Epithelial cell of esophagus (primary cell): ENCODE measurements at places on chromosomes 12 and 14.

GRCh38 chr12:97594236-97595088 is 131.9 kb downstream of the RMST start:
- DNase-seq, result no peak

DNA sequence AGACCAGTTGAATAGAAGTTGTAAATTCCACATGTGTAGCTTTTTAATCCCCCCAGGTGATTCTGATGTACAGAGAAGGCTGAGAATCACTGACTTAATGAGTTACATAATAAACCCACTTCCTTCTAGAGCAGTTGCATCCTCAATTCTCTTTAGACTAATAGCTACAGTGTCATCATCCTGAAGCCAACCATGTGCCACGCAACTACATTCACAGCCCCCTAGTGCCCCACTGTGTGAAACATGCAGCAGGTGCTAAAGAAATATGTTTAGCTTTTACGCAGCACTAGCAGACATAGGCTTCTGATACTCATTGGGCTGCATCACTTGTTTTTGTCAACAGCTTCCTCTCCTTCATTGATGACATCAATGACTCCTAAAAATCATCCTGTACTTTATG is 1168.3 kb downstream of the BCL11B start:
- DNase-seq, result no peak

- DNase-seq, result peak; percentile 29
These were observed 9.7 kb upstream of the RIC8B start for GRCh38 chr12:106764738-106765137.

- DNase-seq, result peak; percentile 52
These were observed 117.1 kb downstream of the PRKCH start for GRCh38 chr14:61438497-61438859.

GRCh38 chr14:69956970-69957369 is 77.8 kb downstream of the SMOC1 start:
- DNase-seq, result no peak

- no peak for DNase-seq
These were observed 1.3 kb downstream of the SLC38A1 start for GRCh38 chr12:46267575-46267824.

GRCh38 chr14:103869406-103870143 is 22.2 kb upstream of the PPP1R13B start:
- no peak for DNase-seq

- no peak for DNase-seq
These were observed 55.1 kb downstream of the CALM1 start for GRCh38 chr14:90451961-90452360.

DNA sequence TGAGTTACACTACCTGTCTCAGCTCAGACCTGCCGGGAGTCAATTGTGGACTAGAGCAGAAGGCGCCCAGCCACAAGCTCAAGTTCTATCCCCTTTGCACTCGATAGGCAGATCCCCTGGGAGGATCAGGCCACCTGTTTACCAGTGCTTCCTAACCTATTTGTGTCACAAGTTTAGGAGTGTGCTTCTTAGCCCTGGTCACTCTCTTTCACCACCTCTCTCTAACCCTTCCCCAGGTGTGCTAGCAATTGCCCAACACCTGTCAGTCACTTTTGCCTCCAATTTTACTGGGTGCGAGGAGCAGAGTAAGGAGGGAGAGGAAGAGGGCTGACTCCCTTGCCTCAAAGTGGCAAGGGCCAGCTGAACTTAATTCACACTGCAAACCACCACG is 745 bp upstream of the NAA30 start:
- no peak for DNase-seq

- no peak for DNase-seq
These were observed 181.9 kb downstream of the PAH start for GRCh38 chr12:102735104-102735503.

DNA sequence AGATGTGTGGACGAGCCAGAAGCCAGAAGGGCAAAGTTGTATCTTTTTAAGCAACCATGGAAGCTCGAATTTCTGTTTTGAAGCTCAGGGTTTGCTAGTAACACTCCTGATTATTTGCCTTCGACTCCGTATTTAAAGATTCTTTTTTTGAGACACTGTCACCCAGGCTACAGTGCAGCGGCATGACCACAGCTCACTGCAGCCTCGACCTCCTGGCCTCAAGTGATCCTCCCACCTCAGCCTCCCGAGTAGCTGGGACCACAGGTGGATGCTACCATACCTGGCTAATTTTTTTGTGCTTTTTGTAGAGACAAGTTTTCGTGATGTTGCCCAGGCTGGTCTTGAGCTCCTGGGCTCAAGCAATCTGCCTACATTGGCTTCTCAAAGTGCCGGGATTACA is 18.7 kb upstream of the OASL start:
- DNase-seq, result no peak

GRCh38 chr12:59389968-59390576 is 205.8 kb upstream of the SLC16A7 start:
- no peak for DNase-seq

- no peak for DNase-seq
These were observed 52.8 kb downstream of the PRMT8 start for GRCh38 chr12:3543826-3544225.

- no peak for DNase-seq
These were observed 45.4 kb downstream of the BCAT1 start for GRCh38 chr12:24903329-24904088.

DNA sequence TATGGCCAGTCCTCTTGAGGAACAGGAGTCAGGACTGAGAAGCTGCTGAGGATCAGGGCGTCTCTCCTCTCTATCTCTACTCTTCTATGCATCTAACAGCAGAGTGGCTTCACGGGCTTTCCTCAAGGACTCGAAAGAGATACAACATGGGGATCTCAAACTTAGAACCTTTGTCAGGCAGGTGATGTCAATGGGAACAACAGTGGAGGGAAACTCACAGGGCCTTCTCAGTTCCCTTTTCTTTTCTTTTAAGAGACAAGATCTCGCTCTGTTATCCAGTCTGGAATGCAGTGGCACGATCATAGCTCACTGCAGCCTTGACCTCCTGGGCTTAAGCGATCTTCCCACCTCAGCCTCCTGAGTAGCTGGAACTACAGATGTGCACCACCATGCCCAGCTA is 127.6 kb downstream of the PTPN11 start:
- DNase-seq, result no peak

- no peak for DNase-seq
These were observed 307.3 kb upstream of the PRKD1 start for GRCh38 chr14:30234966-30235365.

DNA sequence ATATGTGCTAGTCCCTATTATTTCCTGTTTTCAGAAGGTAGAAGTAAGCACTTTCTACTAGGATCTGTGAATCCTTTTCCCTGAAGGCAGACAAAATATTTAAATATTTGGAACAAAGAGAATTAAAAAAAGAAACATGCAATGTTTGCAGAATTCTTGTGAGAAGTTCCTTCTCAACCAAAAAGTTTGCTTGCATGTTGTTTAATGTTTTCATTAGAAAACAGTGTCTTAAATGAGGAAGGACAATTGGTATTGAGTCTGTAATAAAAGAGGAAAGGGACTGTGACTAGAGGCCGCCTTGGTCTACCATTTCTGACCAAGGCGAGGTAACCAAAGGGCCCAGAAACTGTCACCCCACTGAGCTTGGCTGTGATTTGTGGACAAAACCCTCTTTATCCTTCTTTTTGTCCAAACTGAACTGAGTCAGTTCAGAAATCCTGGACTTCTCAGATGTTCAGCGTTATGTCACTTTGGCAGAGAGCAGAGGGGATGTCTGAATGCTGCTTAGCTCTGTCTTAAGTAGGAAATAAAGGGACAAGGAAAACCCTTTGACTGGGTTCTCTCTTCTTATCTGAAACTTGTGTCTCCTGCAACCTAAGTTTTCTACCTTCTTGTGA is 129.8 kb upstream of the CPM start:
- no peak for DNase-seq

- DNase-seq, result peak; percentile 56
These were observed 54.5 kb downstream of the C12orf75 start for GRCh38 chr12:105384916-105385535.

- DNase-seq, result peak; percentile 49
These were observed 72.6 kb downstream of the PPM1H start for GRCh38 chr12:62862259-62862881.

DNA sequence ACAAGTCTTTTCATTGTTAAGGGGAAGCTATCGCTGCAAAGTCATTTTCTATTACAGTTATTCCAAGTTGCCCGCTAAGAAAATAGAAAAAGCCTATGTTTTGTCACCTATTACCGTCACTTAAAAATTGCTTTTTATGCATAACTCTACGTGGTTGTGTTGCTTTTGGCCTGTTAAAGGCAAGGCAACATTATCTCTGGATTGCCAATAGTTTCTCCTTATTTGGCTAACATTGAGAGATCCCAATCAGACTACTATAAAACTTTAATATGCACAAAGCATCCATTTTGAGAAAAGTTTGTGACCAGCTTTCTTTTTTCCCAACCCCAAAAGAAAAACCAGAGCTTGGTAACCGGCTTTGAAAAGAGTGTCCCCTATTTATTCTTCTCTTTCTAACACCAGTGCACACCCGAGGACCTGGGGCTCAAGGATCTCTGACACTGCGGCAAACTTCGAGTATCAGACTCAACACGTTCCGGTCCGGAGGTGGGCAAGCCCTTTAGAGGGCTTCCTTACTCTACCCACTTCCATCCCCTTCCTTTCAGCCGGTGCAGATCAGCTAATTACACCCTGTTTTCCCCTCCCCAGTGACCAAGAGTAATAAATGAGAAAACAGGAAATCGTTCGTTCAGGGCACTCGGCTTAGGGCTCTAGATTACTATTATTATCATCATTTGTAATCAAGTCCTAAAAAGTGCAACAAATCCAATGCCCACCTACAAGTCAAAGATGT is 1.2 kb downstream of the PPP1R12A start:
- peak; percentile 20 for DNase-seq

DNA sequence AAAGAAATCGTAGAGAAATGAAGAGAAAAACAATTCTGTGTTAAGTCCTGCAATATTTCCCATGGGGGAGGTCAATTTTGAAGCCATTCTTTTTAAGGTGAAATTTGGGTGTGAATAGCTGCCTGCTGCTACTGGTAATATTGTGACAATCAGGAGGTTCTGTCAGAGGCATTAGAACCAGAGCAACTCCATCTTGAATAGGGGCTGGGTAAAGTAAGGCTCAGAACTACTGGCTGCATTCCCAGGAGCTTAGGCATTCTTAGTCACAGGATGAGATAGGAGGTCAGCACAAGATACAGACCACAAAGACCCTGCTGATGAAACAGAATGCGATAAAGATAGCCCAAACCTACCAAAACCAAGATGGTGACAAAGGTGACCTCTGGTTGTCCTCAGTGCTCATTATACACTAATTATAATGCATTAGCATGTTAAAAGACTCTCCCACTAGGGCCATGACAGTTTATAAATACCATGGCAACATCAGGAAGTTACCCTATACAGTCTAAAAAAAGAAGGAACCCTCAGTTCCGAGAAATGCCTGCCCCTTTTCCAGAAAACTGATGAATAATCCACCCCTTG is 24.8 kb upstream of the MTHFD1 start:
- DNase-seq, result peak; percentile 17

GRCh38 chr12:1501695-1502378 is 92.5 kb downstream of the FBXL14 start:
- DNase-seq, result no peak

DNA sequence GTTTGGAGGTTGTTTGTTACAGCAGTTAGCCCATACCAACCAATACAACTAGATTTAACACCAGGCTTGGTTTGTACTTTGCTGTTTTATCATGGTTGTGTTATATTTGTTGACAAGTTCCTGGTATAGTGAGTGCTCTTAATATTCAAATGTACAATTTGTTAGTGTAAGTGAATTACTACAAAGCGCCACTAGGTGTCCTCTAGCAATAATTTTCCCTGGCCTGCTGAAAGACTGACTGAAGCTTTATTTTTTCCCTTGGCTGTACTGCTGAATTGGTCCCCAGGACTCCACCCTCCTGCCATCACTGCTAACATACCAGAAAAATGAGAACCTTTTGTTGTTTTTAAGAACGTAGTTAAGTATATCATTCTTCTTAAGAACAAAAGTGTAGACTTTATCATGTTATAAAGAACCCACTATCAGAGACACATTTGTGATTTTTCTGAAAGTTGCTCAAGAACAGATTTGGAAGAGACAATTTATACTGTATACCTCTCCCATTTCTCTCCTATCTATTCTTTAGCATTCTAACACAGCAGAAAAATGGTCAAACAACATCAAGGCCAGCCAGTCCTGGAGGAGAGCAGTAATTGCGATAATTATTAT is 75.3 kb upstream of the FAR2 start:
- DNase-seq, result peak; percentile 64

DNA sequence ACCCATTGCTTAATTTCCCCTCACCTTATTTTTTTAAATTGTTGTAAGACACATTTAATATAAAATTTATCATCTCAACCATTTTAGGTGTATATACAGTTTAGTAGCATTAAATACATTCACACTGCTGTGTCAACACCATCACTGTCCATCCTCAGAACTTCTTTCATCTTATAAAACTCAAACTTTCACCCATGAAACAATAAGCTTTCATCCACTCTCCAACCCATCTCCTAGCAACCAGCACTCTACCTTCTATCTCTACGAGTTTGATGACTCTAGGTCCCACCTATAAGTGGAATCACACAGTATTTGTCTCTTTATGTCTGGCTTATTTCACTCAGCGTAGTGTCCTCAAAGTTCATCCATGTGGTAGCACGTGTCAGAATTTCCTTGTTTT is 75.5 kb downstream of the TBX3 start:
- no peak for DNase-seq

DNA sequence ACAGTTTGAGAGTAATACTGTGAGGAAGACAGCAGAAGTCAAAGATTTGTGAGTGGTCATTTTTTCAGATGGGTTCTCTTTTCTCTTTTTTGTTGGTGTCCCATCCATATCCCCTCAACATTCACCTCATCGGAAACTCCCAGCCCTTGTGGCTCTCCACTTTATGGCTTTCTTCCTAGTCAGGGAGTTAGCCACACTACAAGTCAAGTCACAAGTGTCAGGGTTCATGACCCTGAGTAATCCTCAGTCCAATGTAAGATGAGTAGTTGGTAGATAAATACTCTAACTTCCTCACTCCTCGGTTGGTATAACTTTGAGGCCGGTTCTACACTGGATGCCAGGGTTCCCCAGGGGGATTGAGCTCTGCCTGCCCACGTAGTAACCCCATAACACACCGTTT is 41.4 kb downstream of the PTGER2 start:
- no peak for DNase-seq

DNA sequence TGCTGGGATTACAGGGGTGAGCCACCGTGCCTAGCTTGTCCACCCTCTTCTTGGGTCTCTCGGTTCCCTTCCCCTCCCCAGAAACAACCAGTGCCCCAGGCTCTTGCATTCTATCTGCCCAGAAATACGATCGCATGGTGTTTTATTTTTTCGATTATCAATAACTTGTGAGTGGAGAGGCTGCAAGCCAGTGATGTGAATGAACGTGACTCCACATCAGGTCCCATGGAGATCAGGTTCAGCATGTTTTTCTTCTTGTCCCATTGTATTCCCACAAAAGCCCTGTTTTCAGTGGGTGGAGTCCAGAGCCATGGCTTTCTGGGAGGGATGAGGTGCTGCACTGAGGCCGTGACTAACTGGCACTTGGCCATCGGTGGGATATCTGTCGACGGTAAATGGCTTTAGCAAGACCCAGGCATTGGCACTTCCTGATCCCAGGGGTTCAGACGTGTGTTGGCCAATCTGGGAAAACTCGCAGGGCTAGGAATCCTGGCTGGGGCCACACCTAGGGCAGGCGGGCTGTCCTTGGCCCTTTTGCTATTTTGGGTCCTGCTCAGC is 12.7 kb upstream of the HNF1A start:
- DNase-seq, result peak; percentile 77

- DNase-seq, result no peak
These were observed 421.9 kb downstream of the LRFN5 start for GRCh38 chr14:42028607-42029006.
